ENCODE measurements at places on chromosomes 6 and 20.

- no peak for DNase-seq
These were observed 586.8 kb downstream of the RFPL4B start for GRCh38 chr6:112933947-112934346.

GRCh38 chr20:11271319-11271718 lies 597.5 kb upstream of the JAG1 start:
- DNase-seq, result no peak

DNA sequence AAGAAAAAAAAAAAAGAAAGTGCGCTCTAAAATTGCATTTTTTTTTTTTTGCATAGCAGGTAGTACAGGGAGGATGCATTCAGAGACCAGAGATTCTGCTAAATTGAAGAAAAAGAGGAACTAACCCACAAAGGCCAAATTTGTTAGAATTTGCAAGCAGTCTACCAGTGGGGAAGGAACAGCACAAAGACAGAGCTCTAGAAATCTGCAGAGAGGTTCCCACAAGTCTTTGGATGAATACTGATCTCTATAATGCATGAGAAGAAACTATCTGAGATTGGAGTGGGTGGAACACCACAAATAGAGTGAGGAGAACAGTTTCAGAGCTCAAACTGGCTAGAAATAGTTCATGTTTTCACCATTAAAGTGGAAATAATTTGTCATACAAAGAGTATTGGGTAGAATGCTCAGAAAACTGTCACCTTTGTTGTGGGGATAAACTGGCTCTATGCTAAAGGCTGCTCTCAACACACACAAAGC lies 79.6 kb upstream of the AHI1 start:
- DNase-seq, result no peak

- no peak for DNase-seq
These were observed 12.3 kb downstream of the NRN1 start for GRCh38 chr6:5994234-5994998.

DNA sequence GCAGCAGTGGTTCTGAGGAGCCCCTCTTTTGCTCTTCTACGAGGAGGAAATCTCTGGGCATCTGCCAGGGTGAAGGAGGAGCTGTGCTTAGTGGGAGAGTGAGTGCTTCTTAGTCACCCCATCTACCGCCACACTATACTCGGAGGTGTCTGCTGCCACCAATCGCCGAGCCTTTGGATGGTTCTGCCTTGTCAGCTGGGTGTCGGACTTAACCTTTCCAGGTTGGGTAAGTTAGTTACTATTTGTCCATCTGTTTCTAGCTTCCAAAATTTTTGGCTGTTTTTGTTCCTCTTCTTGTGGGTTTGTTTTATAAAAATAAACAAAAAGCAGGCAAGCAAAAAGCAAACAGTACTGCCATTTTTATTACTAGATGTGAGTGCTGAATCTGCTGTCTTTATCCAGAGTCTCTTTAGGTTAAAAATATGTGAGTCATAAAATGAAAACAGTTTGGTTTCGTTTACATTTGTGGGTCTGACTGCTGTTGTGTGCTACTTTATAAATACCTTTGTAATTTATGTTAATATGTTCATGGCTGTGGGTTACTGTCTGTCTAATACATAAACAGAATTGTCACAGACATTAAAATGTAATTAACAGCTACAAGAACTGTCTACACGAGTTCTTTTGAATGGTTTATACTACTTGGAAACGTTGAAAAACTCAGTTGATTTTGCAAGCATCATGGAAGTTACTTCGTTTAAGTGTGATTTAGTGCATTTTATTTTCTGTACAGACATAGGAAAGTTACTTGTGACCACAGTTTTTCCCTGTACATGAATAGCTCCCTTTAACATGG lies 89.2 kb downstream of the ARID1B start:
- DNase-seq, result no peak

DNA sequence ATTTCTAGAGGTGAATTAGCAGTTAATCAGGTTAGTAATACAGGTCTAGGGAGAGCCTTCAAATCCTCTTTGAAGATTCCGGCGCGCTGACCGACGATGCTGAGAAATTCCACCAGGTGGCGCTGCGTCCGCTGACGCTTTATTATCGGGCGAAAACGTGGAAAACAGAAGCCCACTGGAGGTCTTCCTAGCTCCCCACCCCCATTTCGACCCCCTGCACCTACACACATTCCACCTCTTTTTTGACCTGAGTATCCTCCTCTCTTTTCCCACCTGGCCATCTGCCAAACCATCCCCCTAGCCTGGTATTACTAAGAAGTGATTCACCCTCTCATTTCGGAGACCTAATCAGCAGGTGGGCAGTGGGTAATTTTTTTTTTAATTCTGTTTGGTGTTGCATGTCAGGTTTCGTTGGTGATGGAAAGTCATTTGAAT lies 65.4 kb upstream of the RIN2 start:
- DNase-seq, result no peak

Data from spinal cord (tissue), 10 donors.